Activated CD8-positive, alpha-beta memory T cell treated with anti-CD3 and anti-CD28 coated beads, Interleukin-2, amount 10 ng/mL, durations not matched to agents 7 days and 5 days (primary cell): ENCODE measurements at places on chromosomes 7 and 10.

GRCh38 chr7:142457146-142457703 lies 199.4 kb upstream of the PRSS58 start:
- peaks cover 28% of the 10 kb centered on the region for H3K4me1 ChIP-seq
- DNase-seq, result no peak
- H3K36me3 ChIP-seq, result no peaks in the 10 kb centered on the region
- H3K4me3 ChIP-seq, result no peak overlapping the region
- peaks cover 15% of the 10 kb centered on the region for H3K27me3 ChIP-seq
- no peak overlapping the region for H3K27ac ChIP-seq

DNA sequence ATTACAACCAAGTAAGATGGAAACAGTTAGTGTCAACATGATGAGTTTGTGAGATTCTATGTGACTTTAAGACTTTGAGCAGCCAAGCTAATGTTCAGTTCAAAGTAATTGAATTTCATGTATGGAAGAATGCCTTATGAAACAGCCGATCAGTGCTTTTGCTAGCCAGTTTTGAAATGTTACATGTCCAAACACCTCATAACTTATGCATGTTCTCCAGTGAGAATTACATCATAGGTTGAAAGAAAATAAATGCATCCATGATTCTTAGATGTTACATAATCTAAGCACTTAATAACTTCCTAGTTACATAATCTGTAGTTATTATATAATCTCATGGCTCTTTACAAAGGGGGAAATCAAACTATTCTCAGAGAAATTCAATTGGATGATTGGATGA lies 211.3 kb downstream of the BICC1 start:
- H3K36me3 ChIP-seq, result no peaks in the 10 kb centered on the region
- H3K27me3 ChIP-seq, result no peaks in the 10 kb centered on the region
- DNase-seq, result no peak
- H3K27ac ChIP-seq, result no peak overlapping the region
- H3K4me3 ChIP-seq, result no peak overlapping the region
- no peaks in the 10 kb centered on the region for H3K4me1 ChIP-seq

- no peak for DNase-seq
- H3K27me3 ChIP-seq, result no peaks in the 10 kb centered on the region
- H3K36me3 ChIP-seq, result peaks cover 1% of the 10 kb centered on the region
Observed at GRCh38 chr7:23655433-23655832, 24.6 kb upstream of the FAM221A start.

GRCh38 chr7:30505174-30505697 lies 607 bp upstream of the GGCT start:
- H3K27me3 ChIP-seq, result no peaks in the 10 kb centered on the region
- peak overlapping the region; percentile 84 for H3K27ac ChIP-seq
- peak overlapping the region; percentile 81 for H3K4me3 ChIP-seq
- peaks cover 54% of the 10 kb centered on the region for H3K4me1 ChIP-seq
- no peak for DNase-seq

GRCh38 chr7:39919646-39920045 lies 30.4 kb upstream of the CDK13 start:
- peaks cover 24% of the 10 kb centered on the region for H3K27me3 ChIP-seq
- peaks cover 7% of the 10 kb centered on the region for H3K4me1 ChIP-seq
- no peaks in the 10 kb centered on the region for H3K36me3 ChIP-seq
- H3K27ac ChIP-seq, result no peak overlapping the region
- no peak overlapping the region for H3K4me3 ChIP-seq

GRCh38 chr10:121811386-121811785 lies 116.4 kb downstream of the ATE1 start:
- no peaks in the 10 kb centered on the region for H3K27me3 ChIP-seq
- H3K36me3 ChIP-seq, result no peaks in the 10 kb centered on the region
- no peak for DNase-seq
- no peaks in the 10 kb centered on the region for H3K4me1 ChIP-seq
- H3K4me3 ChIP-seq, result no peak overlapping the region

DNA sequence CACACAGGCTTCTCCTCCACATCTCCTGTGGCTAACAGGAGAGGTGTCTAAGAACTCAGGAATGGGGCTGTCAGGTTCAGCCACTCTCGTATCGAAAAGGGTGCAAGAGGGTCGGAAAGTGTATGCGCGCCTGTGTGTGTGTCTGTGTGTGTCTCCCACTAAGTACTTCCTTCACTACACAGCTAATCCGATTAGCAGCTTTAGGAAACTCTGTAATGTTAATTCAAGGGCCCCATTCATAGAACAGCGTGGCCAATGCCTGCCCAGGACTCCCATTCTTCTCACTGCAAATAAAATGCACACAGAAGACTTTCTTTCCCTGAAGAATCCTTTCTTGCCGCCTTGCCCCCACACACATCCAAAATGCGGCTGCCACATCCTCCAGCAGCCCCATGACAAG lies 39.9 kb downstream of the TLL2 start:
- H3K27ac ChIP-seq, result no peak overlapping the region
- no peak overlapping the region for H3K4me3 ChIP-seq
- DNase-seq, result no peak
- peaks cover 3% of the 10 kb centered on the region for H3K4me1 ChIP-seq
- H3K36me3 ChIP-seq, result no peaks in the 10 kb centered on the region

DNA sequence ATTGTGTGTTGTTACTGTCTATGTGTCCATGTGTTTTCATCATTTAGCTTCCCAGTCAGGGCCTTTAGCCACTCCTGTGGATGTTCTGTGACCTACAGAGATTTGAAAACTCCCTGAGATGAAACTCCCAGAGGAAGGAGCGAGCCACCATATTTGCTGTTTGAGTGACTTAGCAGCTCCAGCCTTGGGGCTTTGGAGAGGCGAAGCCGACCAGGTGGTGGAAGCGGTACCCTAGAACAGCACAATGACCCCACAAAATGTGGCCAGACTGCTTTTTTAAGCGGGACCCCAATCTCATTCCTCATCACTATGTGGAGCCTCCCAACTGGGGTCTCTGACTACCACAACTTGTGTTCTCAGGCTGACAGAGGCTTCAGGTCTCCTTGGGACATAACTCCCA lies 323.9 kb upstream of the KCND2 start:
- DNase-seq, result no peak
- H3K4me1 ChIP-seq, result no peaks in the 10 kb centered on the region
- H3K27ac ChIP-seq, result no peak overlapping the region
- no peaks in the 10 kb centered on the region for H3K27me3 ChIP-seq

DNA sequence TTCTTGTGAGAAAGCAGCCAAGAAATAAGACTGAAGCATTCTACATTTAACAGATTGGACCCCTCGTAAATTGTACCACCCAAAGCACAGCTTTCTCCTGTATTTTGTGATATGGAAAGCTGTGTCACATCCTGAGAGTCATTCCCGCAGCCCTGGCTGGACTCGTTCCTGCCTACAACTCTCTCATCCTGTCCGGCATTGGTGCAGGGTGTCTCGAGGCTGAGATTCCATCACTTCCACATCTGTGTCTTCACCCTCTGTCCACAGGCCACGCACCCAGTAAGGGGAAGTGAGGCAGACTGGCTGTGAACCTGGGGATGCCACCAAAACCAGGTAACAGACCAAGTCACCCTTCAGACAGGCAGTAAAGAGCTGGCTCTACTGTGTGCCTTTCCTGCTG lies 146.2 kb upstream of the KLF6 start:
- no peak overlapping the region for H3K4me3 ChIP-seq
- H3K27ac ChIP-seq, result no peak overlapping the region
- no peaks in the 10 kb centered on the region for H3K27me3 ChIP-seq
- peaks cover 56% of the 10 kb centered on the region for H3K4me1 ChIP-seq
- peaks cover 23% of the 10 kb centered on the region for H3K36me3 ChIP-seq

DNA sequence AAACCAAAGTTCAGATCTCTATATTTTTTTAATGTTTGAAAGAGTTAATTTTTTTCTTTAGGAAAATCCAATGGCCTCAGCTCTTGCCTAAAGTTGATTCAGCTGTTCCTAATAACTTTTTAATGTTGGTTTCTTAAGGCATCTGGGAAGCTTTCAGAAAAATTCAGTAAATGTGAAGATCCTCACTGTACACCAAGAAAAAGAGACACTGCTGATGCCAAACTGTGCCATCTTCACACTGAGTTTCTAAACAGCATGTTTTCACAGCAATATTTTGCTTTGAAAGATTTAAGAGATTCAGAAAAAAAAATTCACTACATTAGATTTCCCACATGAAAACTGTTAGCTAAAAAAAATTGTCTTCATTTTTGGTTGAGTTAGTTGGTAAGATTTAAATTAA lies 249.4 kb downstream of the NEBL start:
- H3K36me3 ChIP-seq, result no peaks in the 10 kb centered on the region
- no peak overlapping the region for H3K4me3 ChIP-seq
- no peak overlapping the region for H3K27ac ChIP-seq
- H3K4me1 ChIP-seq, result no peaks in the 10 kb centered on the region
- no peak for DNase-seq

DNA sequence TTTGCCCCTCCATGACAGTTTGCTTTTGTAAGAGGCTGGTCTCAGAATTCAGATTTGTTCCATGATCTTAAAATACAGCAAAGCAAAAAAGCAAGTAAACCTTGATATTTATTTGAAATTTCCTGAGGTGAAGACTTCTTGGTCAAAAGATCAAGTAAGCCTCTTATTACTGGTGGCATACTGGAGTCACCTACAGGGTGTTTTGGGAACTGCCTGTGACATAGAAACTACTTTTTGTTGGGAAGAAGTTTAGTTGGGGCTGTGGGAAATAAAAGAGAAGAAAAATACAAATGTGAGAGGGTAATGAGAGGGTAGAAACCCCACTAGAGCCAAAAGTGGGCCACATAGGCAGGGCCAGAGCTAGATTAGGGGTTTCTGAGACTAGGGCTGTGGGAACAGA lies 217.9 kb downstream of the OTUD1 start:
- DNase-seq, result no peak
- H3K27me3 ChIP-seq, result no peaks in the 10 kb centered on the region
- no peak overlapping the region for H3K4me3 ChIP-seq
- H3K36me3 ChIP-seq, result no peaks in the 10 kb centered on the region
- H3K27ac ChIP-seq, result no peak overlapping the region

DNA sequence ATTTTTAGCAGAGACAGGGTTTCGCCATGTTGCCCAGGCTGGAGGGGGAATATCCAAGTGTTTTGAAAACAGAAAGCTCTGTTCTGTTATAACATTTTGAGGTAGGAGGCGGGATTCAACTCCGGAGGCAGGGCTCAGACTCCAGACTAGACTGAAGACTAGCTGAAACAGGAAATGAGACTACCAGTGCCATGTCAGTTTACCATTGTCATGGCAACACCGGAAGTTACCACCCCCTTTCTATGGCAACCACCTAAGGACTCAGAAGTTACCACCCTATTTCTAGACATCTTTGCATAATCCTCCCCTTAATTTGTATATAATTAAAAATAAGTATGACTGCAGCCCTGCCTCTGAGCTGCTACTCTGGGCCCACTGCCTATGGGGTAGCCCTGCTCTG lies 1069.1 kb upstream of the AUTS2 start:
- H3K36me3 ChIP-seq, result no peaks in the 10 kb centered on the region
- no peaks in the 10 kb centered on the region for H3K4me1 ChIP-seq
- H3K4me3 ChIP-seq, result no peak overlapping the region
- DNase-seq, result no peak
- no peaks in the 10 kb centered on the region for H3K27me3 ChIP-seq

DNA sequence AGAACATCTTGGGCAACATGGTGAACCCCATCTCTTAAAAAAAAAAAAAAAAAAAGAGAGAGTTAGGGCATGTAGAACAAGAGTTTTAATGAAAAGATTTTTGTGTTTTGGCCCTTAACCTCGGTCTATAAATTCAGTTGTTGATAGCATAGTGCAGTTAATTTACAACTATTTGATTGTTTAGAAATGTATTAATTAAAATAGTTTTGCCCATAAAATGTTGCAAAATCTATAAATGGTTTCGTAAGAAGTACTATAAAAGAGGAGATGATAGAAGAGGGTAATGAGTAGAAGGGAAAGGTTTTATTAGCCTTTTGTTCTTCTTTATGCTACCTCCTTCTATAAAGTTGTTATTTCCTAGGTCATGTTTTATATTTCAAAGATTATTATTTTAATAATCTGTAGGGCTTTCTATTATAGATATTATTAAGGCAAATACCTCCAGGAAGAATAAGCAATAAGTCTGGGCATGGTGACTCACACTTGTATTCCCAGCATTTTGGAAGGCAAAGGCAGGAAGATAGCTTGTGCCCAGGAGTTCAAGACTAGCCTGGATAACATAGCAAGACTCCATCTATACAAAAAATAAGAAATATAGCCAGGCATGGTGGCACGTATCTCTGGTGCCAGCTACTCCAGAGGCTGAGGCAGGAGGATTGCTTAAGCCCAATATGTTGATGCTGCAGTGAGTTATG lies 73.3 kb downstream of the MCU start:
- H3K27me3 ChIP-seq, result no peaks in the 10 kb centered on the region
- H3K4me1 ChIP-seq, result no peaks in the 10 kb centered on the region
- no peak overlapping the region for H3K4me3 ChIP-seq

DNA sequence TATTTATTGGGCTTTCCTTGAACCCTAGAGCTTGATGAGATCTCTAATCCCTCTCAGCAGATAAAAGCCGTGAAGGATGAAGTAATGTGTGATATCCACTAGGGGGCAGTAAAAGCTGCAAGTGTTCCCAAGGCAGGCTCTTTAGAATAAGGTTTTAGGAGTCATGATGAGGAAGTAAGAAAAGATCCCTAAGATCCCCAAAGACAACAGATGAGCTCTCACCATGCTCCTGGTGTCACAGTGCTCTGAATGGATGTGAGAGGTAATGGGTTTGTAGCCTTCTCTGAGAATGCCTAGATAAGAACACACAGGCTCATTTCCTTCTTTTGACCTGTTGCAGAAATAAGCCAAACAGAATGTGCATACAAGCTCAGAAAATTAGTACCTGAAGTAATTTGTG lies 70.4 kb upstream of the ITPRID1 start:
- H3K4me3 ChIP-seq, result no peak overlapping the region
- H3K36me3 ChIP-seq, result no peaks in the 10 kb centered on the region
- H3K27me3 ChIP-seq, result no peaks in the 10 kb centered on the region
- DNase-seq, result no peak
- H3K27ac ChIP-seq, result no peak overlapping the region

GRCh38 chr10:70940834-70941568 lies 52.6 kb upstream of the PCBD1 start:
- no peaks in the 10 kb centered on the region for H3K4me1 ChIP-seq
- no peak overlapping the region for H3K4me3 ChIP-seq
- no peak overlapping the region for H3K27ac ChIP-seq
- DNase-seq, result no peak
- H3K27me3 ChIP-seq, result peaks cover 9% of the 10 kb centered on the region
- H3K36me3 ChIP-seq, result no peaks in the 10 kb centered on the region

DNA sequence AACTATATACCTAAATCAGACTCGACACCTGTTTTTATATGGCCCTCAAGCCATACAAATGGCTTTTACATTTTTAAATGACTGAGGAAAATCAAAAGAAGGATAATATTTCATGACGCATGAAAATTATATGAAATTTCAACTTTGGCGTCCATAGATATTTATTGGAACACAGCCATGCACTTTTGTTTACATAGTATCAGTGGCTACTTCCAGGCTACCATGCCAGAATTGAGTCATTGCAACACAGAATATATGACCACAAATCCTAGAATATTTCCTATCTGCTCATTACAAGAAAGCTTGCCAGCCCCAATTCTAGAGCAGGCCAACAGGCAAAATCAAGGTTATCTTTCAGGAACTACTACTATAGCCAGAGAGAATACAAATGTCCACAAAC lies 29.3 kb downstream of the AFAP1L2 start:
- no peak overlapping the region for H3K27ac ChIP-seq
- peaks cover 27% of the 10 kb centered on the region for H3K27me3 ChIP-seq
- H3K36me3 ChIP-seq, result no peaks in the 10 kb centered on the region
- H3K4me1 ChIP-seq, result peaks cover 2% of the 10 kb centered on the region
- no peak overlapping the region for H3K4me3 ChIP-seq

- no peaks in the 10 kb centered on the region for H3K27me3 ChIP-seq
- no peaks in the 10 kb centered on the region for H3K36me3 ChIP-seq
- no peak for DNase-seq
- no peak overlapping the region for H3K27ac ChIP-seq
- no peaks in the 10 kb centered on the region for H3K4me1 ChIP-seq
Observed at GRCh38 chr7:18965657-18966056, 151.8 kb downstream of the TWIST1 start.

- H3K27ac ChIP-seq, result no peak overlapping the region
- no peak overlapping the region for H3K4me3 ChIP-seq
- no peak for DNase-seq
- H3K27me3 ChIP-seq, result no peaks in the 10 kb centered on the region
Observed at GRCh38 chr10:124928545-124928944, 13.4 kb upstream of the ZRANB1 start.
